Mesothelial cell of epicardium (in vitro differentiated cells): ENCODE measurements at places on chromosomes 12 and 14. TPM values are rescaled to one million over a fixed set of nuclear protein-coding genes. Genes with fewer than 3 reads are reported as not detected.
A peak's percentile ranks its signal among the peaks of the same experiment; 100 is the strongest.

Gene JPH4
- total RNA-seq: 6.4 to 7.4 TPM (median 7.3 TPM) in 3 replicates

Gene PRH2
- not detected in 3 replicates for total RNA-seq

Gene ANKRD52
- 60.7 to 63.2 TPM (median 63.1 TPM) in 3 replicates for total RNA-seq

Gene PLEKHG7
- total RNA-seq: not detected in 3 replicates

Gene GSC
- 3.8 to 4.9 TPM (median 4.4 TPM) in 3 replicates for total RNA-seq

Gene MIP
- not detected in 3 replicates for total RNA-seq

Gene PAWR
- 205 to 229 TPM (median 211 TPM) in 3 replicates for total RNA-seq

Gene ITGA7
- total RNA-seq: 32.5 to 34.0 TPM (median 33.2 TPM) in 3 replicates

Gene MYRFL
- total RNA-seq: 0.16 to 0.18 TPM (median 0.18 TPM) in 3 replicates

Gene PRKD1
- 25.3 to 27.3 TPM (median 26.8 TPM) in 3 replicates for total RNA-seq

- no peak for DNase-seq
Observed at GRCh38 chr12:68491204-68491960, 119.3 kb upstream of the RAP1B start.

DNA sequence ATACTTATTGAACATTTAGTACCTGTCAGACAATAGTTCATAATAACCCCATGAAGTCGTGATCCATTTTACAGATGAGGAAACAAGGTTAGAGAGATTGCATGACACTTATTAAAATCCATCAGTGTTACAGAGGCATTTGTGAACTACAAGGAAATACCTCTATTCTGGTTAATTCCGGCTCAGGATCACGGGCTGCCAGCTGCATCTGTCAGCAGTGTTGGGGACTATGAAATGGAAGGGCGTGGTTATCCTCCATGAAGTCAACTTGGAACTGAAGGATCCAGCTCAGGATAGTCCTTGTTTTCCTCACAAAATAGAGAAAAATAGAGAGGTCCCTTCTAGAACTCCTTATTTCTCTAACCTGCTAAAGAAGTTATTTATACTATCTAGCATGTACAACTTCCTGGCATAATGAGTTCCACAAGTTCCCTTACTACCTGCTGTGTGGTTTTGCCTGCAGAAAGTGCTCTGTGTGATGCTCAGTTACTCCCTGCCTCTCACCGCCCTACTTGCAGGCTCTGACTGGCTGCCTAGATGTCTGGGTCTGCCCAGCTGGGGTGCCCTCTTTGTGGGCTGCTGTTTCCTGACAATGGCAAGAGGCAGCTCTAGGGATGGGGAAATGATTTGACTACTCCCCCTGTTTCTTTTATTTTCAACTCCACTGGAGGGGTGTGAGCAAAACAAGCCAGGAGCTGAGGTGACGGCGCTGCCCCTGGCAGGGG is 36.8 kb downstream of the PLXNC1 start:
- no peak for DNase-seq

DNA sequence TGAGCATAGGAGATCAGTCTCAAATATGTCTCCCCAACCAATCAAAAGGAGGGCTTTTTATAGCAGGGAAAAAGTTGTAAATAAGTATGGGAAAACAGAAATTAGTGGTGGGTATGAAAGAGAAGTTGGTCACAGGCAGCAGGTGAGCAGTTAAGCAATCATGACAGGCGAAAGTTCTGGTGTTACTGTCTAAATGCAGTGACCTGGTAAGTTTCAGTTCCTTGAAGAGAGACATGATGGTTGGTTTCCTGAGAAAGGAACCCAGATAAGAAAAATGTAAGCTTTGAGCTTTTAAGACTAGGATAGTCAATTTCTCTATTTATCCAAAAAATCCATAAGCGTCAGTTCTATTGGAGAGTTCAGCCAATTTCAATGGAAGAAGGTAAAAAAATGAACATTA is 466.2 kb upstream of the FLRT2 start:
- DNase-seq: no peak

GRCh38 chr12:132237772-132238487 is 91.5 kb downstream of the GALNT9 start:
- DNase-seq: no peak

DNA sequence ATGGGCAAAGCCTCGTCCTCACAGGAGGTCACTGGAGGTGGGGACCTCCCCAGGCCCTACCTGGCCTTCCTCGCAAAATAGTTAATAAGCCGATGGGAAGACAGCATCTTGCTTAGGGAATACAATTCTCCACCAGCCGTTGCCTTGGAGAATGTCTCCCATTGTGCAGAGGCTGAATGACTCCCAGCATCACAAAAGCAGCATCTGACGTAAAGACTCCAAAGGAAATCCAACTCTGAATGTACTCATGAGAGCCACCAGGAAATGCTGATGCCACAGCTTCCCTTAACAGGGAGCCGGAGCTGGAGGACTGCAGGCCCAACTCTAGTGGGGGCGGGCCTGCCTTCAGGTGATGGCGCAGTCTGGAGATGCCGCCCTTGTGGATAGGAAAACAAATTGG is 15.5 kb downstream of the CCDC63 start:
- no peak for DNase-seq

GRCh38 chr12:93127582-93128331 is 198.7 kb upstream of the EEA1 start:
- peak; percentile 40 for DNase-seq

DNA sequence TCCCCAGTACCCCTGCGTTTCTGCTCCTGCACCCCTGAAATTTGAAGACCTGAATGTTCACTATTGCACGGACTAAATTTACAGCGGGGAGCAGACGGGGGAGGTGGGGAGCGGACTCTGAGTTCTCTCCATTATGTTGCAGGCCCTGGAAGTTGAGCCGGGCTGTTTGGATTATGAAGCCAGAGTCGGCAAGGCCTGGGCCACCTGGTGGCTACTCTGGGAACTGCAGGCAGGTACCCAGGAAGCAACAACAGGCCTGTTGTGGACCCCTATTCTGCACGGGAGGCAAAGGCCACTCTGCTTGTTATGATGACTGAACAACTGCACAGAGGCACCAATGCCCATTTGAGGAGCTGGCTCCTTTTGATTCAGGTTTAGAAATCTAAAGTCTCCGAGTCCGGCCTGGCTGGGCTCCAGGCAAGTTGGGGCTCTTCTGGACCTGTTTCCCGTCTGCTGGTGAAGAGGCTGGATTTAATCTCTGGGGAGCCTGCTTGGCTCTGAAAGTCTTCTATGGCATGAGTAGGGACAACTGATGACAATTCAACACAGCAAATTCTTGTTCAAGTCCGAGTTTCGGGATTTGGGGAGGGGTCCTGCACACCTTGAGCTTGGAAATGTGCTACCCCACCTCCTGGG is 34.1 kb upstream of the FAM181A start:
- peak; percentile 65 for DNase-seq

- no peak for DNase-seq
Observed at GRCh38 chr14:69699748-69700303, 67.1 kb upstream of the SRSF5 start.

GRCh38 chr12:63924781-63925180 is 80.3 kb downstream of the SRGAP1 start:
- no peak for DNase-seq

- no peak for DNase-seq
Observed at GRCh38 chr14:69328765-69329164, 68.8 kb downstream of the GALNT16 start.

GRCh38 chr14:27958757-27959156 is 807.8 kb upstream of the FOXG1 start:
- DNase-seq: no peak

- peak; percentile 61 for DNase-seq
Observed at GRCh38 chr12:85468356-85469157, 188.5 kb downstream of the ALX1 start.

- DNase-seq: no peak
Observed at GRCh38 chr14:92728759-92729364, 19.6 kb downstream of the LGMN start.

DNA sequence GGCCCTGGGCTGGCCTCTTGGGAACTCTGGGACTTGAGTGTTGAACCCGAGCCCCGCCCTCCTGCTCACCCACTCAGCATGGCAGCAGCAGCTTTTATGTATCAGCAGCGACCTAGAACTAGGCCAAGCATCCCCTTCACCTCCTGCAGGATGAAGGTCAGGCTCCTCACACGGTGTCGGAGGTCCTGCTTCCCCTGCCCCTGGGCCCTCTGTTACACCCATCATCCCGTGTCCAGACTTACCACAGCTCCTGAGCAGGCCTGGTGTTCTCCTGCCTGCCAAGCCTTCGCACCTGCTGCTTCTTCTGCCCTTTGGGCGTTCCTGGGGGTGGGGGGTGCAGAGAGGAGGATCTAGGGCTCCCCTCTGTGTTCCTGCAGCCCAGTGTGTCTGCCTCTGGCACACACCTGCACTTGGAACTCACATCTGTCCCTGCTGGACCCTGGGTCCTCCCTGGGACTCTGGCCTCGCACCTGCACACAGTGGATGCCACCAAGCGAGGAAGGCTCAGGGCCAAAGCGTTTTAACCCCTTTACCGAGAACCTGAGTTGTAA is 80.3 kb downstream of the PAPOLA start:
- DNase-seq: no peak

DNA sequence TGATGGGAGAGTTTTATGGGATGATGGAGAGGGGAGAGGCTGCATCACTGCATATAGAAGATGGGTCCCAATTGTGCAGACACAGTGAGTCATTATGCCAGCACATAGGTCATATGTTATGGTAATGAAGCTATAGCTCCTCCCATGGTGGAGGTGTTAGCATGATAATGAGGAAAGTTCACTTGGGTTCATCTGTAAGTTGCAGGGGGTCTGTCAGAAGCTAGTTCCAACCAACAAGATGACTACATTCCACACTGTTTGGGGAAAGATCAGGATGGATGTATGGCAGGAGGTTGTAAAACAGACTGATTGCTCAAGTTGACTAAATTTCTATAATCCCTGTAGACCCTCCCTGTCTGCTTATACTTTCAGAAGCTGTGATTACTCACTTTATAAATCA is 561.3 kb downstream of the C12orf50 start:
- no peak for DNase-seq

DNA sequence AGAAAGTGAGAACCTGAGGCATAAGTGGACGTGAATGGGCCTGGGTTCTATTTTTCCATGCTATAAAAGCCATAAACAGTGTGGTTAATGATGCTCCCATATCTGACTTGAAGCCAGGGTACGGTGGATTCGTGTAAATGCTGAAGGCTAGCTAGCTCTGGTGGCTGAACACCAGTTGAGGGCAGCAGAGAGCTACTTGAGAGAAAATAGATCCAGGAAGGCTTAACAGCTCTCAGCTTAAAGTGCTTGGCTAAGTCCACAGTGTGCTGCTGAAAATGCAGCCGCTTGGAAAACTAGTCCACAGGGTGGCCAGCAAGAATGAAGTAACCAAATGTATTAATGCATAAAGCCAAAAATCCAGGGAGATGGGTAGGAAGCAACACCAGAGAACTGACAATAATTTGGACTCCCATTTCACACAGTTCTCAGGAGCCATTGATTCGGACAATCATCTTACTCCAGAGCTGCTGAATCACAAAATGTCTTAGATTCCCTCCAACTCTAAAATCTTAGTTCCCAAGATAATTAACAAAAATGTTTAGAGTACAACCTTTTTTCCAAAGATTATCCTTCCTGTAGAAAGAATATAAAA is 15.0 kb upstream of the FOXG1 start:
- no peak for DNase-seq

- DNase-seq: no peak
Observed at GRCh38 chr12:49733219-49734017, 7.9 kb upstream of the TMBIM6 start.

GRCh38 chr14:66965831-66966230 is 223.4 kb upstream of the GARIN2 start:
- no peak for DNase-seq

- no peak for DNase-seq
Observed at GRCh38 chr12:114339626-114340025, 66.3 kb downstream of the TBX5 start.

DNA sequence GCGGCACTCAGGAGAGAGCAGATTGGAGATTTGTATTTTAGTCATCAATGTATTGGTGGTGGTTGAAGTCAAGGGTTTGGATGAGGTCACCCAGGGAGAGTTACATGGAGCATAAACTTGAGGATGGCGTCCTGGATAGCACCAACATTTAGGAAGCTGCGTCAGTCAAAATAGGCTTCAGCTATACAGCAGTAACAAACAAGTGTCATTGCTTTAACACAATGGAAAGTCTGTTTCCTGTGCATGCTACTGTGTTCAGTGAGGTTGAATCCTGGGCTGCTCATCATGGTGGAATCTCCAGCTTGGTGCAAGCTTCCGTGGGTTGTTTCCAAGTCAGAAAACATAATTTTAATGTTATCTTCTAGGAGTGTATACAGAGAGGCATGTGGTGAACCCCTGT is 180.4 kb downstream of the CFAP54 start:
- DNase-seq: no peak

DNA sequence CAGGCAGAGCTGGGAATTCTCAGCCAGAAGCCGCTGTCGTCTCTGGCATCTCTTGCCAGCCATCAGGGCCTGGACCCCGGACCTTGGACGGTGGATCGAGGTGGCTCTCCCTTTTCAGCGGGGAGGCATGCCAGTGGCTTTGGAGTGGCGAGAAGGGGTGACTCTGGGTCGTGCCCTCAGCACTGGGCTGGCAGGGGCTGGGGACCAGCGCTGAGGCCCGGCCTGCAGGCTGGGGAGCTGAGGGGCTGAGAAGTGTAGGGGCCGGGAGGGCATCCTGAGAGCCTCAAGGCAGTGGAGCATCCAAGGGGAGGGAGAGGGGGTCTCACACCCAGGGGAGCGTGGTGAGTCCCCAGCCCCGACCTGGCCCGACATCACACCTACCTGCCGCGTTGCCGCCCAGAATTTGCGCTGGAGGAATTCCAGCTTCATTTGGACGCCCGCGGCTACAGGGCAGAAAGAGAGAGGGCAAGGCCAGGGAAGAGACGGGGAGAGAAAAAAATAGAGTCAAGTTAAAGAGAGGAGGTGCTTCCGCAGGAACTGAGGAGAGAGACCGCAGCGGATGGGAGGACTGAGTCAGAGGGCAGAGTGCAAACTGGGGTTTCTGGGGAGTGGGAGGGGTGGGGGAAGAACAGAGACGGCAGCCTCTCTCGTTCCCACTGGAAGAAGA is 9.0 kb upstream of the LRTM2 start:
- no peak for DNase-seq

- DNase-seq: no peak
Observed at GRCh38 chr12:54385251-54385914, 850 bp upstream of the ZNF385A start.

GRCh38 chr12:44029194-44029593 is 193.3 kb downstream of the TMEM117 start:
- DNase-seq: no peak

DNA sequence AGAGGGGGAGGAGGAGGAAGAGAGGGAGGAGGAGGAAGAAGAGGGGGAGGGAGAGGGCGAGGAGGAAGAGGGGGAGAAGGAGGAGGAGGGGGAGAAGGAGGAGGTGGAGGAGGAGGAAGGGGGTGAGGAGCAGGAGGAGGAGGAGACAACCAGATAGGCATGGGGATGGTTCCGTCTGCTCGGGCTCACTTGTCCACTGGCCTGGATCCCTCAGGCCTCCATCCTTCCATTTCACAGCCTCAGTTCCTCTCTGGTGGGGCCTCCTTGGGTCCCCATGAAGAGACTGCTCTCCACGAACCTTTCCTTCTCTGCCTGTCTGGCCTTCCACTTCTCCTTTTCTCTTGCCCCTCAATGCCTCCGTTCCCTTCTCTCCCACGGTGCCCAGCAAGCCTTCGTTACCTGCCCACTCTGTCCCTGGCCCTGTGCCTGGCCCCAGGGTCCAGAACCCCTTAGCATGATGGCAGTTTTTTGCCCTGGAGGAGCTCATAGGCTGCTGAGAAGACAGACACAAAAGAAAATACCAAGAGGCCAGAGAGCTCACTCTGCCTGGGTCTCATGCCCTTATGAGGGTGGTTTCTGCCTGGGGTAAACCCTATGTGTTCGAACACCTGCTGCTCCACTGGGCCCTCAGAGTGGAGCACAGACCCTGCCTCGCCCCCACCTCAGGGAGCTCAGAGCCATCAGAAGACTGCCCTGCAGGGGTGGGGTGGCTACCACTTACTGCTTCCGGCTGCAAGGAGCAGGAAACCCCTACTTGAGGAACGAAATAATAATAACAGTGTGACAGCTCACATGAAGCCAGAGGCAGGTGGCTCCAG is 11.7 kb upstream of the CACNA2D4 start:
- DNase-seq: no peak
